ENCODE measurements at places on chromosomes 4 and X.

DNA sequence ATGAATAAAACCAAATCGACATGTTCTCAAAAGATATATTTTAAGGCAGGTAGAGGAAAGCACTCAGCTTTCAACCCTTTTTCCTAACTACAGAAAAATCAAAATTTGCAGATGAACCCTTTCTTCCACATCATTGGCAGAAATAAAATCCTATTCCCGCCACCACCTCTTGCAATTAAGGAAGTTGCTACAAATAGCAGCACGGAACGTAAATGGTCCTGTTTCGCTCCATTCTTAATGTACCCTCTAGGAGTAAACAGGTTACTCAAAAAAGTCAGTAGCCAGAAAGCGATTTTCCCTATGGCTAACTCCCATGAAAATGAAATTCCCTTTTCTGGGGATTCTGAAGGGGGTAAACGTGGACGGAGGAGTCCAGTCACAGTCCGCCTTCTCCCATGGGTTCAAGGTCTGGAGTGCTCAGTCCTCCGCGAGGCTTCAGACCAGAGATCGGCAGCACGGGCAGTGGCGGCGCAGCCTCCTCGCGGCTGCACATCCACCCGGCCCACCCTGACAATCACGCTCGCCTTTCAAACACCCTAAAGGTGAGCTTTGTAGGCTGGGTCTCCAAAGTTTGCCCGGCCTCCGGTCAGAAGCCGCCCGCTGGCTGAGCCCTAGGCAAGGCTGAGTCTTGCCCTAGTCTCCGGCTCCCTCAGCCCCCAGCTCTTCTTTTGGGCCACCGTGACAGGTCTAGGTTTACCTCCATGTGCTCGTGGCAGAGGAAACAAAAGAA, 1.8 kb downstream of the ATP11C start:
- peak; percentile 10 for DNase-seq

- no peak for DNase-seq
These were observed 136.8 kb downstream of the STK32B start for GRCh38 chr4:5188130-5188529.

DNA sequence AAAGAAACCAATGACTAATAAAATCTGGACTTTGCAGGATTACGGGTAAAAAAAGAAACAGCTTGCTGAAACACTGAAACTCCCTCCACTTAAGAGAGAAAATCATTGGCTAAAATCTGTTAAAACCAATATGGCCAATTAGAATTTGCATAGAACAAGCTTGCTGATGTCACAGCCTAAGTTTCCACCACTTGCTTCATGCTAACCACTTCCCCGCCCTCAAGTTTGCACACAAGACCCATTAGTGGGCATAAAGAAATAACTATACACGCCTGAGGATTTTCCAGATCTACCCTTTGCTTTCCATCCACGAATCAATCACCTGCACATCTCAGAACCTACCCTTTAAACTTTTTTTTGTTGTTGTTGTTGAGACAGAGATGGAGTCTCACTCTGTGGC, 42.7 kb upstream of the PHEX start:
- DNase-seq = no peak

- no peak for DNase-seq
These were observed 569 bp downstream of the CXCR3 start for GRCh38 chrX:71617742-71618141.

- no peak for DNase-seq
These were observed 202.6 kb downstream of the TMA16 start for GRCh38 chr4:163697121-163697520.

DNA sequence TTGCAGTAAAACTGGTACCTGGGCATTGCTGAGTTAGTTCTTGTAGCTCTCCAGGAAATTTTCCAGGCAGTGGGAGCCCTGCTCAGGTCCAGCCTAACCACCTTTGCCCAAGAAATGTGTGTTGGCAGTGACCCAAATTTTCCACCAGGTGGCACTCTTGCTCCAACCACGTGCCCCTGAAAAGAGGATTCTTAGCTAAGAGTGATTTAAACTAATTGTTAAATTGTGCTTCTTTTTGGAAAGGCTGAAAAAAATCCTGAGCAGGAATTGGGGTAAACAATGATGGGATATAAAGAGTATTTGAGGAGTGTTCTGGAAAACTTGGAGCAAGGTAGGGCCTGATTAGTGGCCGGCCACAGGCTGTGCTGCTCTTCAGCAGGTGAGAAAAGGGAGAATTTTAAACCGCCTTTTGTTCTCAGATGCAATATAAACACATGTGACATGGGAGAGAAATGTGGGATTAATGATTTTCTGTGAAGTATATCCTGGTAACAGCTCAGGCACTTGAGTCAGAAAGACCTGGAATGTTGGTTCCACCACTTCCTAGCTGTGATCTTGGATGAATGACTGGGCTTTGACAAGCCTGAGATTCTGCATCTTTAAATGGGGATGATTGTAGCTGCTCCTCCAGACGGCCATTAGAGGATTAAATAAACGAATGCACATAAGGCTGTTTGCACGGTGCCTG, 219.6 kb downstream of the PTTG2 start:
- DNase-seq = peak; percentile 70

GRCh38 chr4:168884251-168885124, 125.6 kb downstream of the CBR4 start:
- DNase-seq = no peak

- no peak for DNase-seq
These were observed 45.6 kb upstream of the GRPR start for GRCh38 chrX:16077811-16078210.

DNA sequence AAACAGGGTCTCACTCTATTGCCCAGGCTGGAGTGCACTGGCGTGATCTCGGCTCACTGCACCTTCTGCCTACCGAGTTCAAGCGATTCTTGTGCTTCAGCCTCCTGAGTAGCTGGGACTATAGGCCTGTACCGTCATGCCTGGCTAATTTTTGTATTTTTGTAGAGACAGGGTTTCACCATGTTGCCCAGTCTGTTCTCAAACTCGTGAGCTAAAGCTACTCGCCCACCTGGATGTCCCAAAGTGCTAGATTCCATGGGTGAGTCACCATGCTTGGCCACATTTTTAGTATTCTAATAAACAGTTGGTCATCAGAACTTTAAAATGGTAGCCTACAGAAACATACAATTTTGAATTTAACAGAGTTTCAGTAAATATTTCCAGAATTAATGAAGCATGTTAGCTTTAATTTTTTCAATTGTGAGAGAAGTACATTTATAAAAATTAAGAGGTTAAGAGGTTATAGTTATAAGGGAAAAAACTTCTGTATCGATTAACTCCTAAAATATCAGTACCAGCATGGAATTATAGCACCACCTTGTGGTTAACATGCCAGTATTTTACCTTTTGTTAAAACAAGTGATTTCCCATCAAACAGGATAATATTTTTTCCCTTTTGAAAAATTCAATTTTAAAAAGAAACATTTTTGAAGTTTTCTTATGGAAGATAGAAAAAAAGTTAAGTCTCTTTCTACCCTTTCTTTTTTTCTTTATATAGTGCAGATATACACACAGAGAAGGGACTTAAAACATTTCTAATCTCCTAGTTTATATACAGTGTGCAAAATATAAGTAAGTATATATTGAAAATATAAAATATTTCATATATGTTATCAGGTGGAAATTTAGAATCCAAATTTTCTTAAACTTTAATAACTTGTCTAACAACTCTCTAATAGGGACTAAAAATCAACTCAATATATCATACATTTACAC, 35.4 kb downstream of the CEP44 start:
- no peak for DNase-seq

- no peak for DNase-seq
These were observed 52.5 kb downstream of the SYNPO2 start for GRCh38 chr4:118941149-118941548.

- DNase-seq = no peak
These were observed 5.1 kb downstream of the SEPTIN6 start for GRCh38 chrX:119687661-119688413.

DNA sequence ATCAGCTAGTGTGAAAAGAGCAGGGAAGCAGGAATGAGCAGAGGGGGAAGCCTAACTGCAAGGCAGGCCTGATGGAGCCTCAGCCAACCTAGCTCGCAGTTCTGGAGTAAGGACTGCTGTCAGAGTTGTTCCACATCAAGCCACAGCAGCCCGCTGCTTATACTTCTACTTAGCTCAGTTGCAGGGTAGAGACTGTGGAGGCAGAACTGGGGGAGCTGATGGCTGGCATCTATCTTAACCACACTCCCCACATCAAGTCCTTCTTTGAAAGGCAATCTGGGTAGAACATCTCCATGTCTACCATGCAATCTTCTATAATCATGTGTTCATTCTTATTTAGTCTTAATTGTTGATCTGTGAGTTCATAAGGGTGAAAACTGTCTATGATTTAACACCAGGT, 46.1 kb downstream of the DDX60 start:
- no peak for DNase-seq

DNA sequence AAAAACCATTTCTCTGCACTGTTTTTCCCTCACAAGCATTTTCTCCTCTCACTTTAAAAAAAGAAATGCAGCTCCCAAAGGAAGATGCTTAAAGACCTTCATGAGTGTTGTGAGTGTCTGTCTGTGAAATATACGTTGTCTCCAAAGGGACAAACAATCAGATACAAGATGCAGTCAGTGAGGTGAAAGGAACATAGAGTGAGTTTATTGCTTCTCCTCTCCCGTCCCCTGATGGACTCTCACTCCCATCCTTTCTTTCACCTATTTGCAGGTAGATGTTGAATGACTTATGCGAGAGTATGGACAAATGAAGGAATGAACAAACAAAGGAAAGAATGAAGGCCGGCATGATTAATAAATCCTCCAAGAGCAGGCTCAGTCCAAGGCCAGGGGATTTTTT, 561.2 kb upstream of the DIPK2B start:
- DNase-seq = no peak

All from stimulated activated CD4-positive, alpha-beta T cell treated with anti-CD3 and anti-CD28 coated beads, Interleukin-4, amount 100 ng/mL, for 1 hour (primary cell).